ENCODE measurements at places on chromosomes 7 and 10. TPM values are rescaled to one million over a fixed set of nuclear protein-coding genes. Genes with fewer than 3 reads are reported as not detected.

Gene SLC12A9
- 25.6 TPM for total RNA-seq

Gene CXCL12
- not detected for total RNA-seq

Gene CDH23
- total RNA-seq = 8.1 TPM

Gene TSPAN12
- not detected for total RNA-seq

Gene ADAM22
- total RNA-seq = 14.6 TPM

Gene CALML3
- not detected for total RNA-seq

Gene ENKUR
- not detected for total RNA-seq

Gene LRMDA
- not detected for total RNA-seq

Gene FAM170B
- 0.23 TPM for total RNA-seq

Gene FOXI2
- not detected for total RNA-seq

Gene TMEM60
- 23.5 TPM for total RNA-seq

Gene ERVW-1
- not detected for total RNA-seq

Gene SAMD8
- total RNA-seq = 18.9 TPM

Gene RASA4B
- 18.1 TPM for total RNA-seq

Gene PPP1R17
- total RNA-seq = not detected
